ENCODE measurements at places on chromosomes 7 and 10.
A peak's percentile ranks its signal among the peaks of the same experiment; 100 is the strongest.

DNA sequence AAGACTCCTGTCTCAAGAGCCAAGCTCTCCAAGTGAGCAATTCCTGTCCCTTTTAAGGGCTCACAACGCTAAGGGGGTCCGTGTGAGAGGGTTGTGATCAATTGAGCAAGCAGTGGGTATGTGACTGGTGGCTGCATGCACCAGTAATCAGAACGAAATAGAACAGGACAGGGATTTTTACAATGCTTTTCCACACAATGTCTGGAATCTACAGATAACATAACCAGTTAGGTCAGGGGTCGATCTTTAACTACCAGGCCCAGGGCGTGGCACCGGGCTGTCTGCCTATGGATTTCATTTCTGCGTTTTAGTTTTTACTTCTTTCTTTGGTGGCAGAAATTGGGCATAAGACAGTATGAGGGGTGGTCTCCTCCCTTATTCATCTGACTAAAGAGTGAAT is 54.9 kb upstream of the SP4 start:
- no peak for DNase-seq

GRCh38 chr10:4931587-4931986 is 31.6 kb upstream of the AKR1C1 start:
- no peak for DNase-seq

- no peak for DNase-seq
Observed at GRCh38 chr7:1027242-1028043, 16.9 kb upstream of the GPR146 start.

DNA sequence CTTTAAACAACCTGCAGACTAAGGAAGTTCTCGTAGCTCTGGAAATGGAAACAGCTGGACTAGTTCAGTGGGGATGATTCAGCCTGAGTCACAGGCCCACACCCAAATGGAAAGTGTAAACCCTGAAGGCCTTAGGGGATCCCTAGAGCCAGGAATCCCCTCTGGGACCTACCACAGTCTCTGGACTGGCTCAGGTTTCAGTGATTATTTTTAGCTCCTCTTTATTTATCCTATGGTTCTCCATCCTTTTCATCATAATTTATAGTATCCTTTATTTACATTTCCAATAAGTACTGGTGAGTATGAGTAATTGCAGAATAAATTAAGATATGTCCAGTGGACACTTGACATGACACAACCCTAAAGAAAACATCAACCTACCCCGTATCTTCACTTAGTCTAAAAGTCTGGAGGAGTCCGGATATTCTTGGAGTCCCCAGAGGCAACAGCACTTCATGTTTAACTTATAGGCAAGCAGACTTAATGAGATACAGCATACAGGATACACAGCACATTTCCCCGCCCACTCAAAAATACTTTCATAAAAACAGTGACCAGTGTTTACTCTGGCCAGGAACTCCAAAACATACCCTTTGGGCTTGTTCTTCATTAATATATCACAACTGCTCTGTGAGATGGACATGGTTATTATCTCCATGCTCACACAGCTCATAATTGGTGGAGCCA is 28.4 kb upstream of the SEMA3E start:
- no peak for DNase-seq

DNA sequence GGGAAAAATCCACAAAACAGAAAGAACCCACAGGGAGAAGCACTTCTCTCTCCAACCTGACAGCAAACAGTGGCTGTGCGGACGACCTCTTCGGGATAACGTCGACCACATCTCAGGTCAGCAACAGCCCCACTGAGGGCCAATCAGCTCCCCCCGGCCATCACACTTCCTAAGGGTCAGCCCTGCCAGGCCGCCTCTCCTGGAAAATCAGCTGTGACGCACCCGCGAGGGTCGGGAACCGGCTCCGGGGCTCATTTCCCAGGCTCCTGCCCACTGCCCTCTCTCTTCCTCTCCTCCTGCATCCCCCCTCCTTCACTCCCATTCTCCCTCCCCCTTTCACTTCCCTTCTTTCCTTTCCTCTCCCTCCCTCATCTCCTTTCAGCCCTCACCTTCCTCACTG is 118.3 kb downstream of the DIP2C start:
- DNase-seq: no peak

DNA sequence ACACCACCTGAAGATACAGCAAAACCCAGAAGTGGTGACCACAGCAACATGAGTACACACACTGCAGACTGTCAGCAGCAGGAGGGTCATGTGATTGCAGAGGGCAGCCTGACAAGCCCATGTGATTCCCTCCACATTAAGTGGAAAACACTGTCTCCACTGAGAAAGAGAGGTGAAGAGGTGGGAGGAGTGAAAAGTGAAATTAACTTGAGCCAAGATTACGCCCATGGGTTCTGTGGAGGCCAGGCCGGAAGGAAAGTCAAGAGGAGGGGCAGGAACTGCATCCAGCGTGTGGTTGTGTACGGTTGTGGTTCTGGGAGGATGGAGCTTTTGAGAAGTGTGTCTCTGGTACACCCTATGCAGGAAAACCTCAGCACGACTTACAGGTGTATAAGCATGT is 138.5 kb downstream of the PLXNA4 start:
- DNase-seq: no peak

GRCh38 chr10:126930883-126931503 is 25.8 kb downstream of the DOCK1 start:
- DNase-seq: no peak

DNA sequence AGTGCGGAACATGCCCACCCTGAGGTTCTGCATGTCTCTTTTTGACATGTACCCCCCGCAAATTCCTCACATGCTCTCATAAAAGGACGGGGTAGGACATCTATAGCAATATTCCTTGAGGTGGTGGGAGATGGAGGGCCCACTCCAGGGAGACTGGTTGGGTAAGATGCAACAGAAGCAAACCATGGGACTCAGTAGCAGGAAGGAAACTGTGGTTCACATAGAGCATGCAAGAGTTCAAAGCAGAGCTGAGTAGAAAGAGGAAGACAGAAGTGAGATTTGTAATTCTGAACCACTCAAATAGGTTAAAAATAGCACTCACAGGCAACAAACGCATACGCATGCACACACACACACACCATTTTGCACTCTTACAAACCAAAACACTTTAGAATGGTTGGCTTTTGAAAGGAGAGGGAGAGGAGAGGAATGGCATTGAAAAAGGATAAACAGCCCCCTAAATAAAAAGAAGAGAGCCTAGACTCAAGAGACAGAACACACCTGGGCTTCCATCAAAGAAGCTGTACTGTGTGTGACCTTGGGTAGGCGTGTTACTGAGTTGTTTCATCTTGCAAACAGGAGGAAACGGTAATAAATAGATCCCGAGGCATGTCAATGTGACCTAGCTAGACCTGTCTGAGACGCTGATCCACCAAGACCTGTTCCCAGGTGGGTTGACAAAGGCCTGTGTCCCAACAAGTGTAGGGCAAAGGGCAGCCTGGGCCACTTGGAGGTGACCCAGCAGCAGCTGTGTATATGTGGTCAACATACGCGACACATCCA is 77.6 kb upstream of the LRRC4 start:
- no peak for DNase-seq

GRCh38 chr7:157361537-157361936 is 24.7 kb downstream of the DNAJB6 start:
- DNase-seq: no peak

DNA sequence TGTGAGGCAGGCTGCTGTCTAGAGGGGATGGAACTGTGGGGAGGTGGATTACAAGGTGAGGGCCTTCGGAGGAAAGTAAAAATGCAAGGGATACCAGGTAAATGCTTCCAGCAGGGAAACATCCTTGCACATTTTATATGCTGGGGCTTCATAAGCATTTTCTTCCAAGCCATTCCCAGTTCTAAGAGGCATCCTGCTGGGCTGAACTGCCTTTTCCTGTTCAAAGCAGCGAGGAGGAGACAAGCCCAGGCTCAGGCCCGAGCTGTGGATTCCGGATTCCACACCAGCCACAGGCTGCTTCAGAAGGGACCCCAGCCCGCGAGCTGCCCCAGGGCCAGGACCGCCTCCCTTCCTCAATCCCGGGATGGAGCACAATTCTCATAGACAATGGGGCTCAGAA is 249.7 kb downstream of the TNS3 start:
- no peak for DNase-seq

- peak; percentile 12 for DNase-seq
Observed at GRCh38 chr7:93921607-93922566, at the start of gene GNG11. GNG11 (plus strand) TSS chr7:93921735; CDS start chr7:93922138, 403 bp downstream.

DNA sequence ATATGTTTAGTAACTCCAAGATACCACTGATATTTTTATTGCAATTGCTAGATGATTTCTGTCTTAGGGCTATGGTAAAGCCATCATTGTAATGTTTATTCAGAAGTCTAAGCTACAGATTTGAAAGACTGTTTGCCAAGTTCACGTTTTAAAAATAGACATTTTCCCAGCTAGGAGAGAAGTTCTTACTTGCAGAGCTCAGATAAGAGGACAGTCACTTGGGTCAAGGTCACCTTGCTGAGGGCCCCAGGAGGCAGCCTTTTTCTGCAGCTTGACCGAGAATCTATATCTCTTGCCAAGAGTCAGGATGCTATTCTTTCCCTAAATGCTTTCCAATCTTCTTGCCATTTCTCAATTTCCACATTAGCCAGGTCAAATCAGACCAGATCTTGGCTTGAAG is 1011.2 kb downstream of the KCNMA1 start:
- DNase-seq: no peak

GRCh38 chr7:27046854-27047549 is 48.8 kb downstream of the HOXA1 start:
- no peak for DNase-seq

DNA sequence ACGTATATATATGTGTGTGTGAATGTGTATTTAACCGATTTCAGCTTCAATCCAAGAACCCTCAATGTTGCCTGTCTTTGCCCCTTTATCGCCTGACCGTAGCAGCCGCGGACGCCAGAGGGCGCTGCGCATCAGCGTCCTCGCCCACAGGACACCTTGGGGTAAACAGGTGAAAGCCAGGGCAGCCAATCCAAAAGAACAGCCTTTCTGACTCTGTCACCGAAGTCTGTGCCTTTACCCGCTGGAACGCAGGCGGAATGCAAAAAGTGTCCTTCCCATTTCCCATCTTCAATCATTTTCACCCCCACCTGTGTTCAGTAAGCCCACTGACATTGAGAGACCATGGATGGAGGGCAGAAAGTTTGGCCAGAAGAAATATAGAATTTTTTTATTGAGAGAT is 3.6 kb downstream of the NXPH1 start:
- peak; percentile 44 for DNase-seq

DNA sequence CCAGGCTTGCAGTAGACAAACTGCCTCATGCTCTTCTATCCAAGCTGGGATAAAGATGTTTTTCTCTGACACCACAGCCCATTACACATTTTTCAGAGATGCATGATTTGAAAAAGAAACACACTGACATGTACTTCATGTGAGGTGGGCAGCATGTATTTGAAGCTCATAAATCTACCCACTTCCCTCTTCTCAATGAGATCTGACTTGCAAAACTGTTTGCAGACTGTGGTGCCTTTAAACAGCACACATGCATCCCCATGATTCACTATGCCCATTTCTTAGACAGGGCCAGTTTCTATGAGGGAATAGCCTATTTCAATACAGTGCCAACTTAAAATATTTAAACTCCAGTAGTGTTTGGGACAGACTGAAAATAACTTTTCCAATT is 109.8 kb downstream of the GLI3 start:
- DNase-seq: no peak

GRCh38 chr7:40297741-40298311 is 163.0 kb downstream of the SUGCT start:
- no peak for DNase-seq

- no peak for DNase-seq
Observed at GRCh38 chr7:155405399-155406318, 52.3 kb upstream of the EN2 start.

DNA sequence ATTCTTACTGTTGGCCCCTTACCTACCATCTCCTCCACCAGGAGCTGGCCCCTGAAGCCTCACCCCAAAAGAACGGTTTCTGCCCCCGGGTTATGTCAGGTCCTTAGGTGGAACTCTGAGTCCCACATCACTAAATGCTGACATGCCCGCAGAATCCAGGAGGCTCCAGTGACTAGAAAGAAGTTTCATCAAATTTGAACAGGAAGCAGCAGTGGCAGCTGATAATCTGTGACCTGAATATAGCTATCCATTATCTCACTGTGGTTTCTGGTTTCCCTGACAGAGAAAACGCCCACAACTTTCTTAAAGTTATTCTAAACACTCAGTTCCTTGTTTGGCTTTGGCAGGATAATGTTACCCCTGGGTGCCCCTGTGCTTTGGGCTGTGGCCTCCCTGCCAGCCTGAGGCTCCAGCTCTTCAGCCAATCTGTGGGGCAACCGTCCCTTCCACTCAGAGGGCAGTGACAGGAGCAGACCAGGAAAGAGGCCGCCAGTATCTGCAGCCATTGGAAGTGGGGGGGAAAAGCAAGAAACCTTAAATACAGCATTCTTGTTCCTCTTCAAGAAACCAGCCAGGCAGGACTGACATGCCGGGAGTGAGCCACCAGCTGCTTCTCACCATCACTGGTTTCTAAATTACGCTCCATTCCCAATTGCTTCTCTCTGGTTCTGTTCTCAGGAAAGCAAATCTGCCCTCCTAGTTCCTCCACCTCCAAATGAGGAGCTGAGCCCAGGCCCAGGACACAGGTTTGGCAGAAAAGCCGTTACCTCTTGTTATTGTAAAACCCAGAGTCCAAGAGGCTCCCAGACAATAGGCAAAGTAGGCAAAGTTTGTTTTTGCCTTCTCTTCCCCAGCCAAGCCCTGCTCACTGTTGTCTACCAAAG is 41.2 kb upstream of the VCL start:
- DNase-seq: peak; percentile 5

DNA sequence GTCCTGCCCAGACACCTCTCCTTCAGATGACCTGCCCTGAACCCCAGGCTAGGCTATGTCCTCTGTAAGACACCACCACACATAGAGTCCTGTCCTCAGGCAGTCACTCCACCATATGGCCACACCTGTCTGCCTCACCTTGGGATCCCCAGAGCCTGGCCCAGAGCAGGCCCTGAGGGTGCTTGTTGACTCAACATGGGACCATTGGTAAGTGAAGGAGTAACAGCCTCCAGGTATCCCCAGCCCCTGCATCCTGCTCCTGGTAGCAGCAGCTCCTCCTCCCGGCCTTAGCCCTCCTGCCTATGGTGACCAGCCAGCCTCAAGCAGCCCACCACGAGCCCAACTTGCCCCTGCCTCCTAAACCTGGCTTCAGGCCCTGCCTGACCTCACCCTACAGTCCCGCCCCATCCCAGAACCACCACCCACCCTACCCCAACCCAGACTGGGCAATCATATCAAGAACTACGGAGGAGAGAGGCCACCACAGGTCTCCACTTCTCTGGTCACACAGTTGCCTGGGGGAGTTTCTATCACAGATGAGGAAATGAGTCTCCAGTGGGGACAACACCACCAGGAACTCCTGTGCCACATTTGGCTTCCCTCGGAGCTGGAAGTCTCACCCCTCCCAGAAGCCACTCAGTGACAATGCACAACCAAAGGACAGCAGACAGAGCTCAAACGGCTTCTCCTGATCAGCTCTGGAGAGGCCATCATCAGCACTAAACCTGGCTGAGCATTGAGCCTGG is 136.6 kb downstream of the GRID1 start:
- no peak for DNase-seq

GRCh38 chr7:50502001-50502684 is 52.0 kb upstream of the FIGNL1 start:
- DNase-seq: no peak

DNA sequence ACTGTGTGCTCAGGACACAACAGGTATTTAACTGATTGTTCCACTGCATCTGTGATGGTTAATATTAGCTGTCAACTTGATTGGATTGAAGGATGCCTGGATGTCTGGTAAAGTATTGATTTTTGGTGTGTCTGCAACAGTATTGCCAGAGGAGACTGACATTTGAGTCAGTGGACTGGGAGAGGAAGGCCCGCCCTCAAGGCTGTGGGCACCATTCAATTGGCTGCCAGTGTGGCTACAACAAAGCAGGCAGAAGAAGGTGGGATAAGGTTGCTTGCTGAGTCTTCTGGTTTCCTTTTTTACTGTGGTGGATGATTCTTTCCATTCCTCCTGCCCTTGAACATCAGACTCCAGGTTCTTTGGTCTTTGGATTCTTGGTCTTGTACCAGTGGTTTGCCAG is 137.1 kb upstream of the FAM13C start:
- no peak for DNase-seq

Data from stimulated activated CD4-positive, alpha-beta T cell treated with anti-CD3 and anti-CD28 coated beads, Interleukin-4, amount 100 ng/mL, for 48 hours (primary cell).